Natural killer cell treated with Interleukin-12 subunit alpha and Interleukin-12 subunit beta and Interleukin-15 and Interleukin-18, amount 100 ng/mL, for 72 hours (primary cell): ENCODE measurements at places on chromosomes 6 and 20.
A peak's percentile ranks its signal among the peaks of the same experiment; 100 is the strongest.

DNA sequence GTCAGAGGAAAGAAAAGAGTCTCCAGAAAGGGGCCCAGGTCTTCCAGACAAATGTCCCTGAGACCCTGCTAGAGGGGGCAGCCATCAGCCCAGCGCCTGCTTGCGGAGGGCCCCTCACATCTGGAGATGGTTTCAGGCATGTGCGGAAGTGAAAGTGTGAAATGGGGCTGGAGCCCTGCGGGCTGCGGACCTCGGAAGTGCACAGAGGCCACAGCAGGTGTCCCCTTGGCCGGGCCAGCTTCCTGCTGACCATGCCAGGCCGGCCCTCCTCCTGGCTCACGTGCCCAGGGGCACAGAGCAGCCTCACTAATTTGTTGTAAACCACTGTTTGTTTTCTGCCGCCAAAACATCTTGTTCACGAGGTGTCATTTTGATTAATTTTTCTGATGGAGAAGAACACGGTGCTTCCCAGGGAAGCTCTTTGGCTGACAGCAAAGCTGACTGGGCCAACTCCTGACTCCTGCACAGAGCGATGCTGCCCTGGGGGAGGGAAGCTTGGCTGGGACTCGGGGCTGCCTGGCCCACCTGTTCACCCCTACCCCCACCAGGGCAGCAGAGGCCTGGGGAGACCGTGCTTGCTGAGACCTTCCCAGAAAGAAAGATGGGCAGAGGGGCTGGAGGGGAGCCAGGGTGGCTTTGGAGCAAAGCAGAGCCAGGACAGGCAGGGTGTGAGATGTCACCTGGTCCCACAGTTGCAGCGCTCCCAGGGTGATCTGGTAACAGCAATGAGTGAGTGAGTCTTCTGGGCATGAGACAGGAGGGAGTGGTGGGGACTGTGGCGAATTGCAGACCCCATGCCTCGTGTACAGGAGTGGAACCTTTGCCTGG, 54.2 kb downstream of the BCAS4 start:
- DNase-seq, result no peak

- no peak for DNase-seq
Observed at GRCh38 chr20:32808438-32808837, 11.3 kb upstream of the MAPRE1 start.

DNA sequence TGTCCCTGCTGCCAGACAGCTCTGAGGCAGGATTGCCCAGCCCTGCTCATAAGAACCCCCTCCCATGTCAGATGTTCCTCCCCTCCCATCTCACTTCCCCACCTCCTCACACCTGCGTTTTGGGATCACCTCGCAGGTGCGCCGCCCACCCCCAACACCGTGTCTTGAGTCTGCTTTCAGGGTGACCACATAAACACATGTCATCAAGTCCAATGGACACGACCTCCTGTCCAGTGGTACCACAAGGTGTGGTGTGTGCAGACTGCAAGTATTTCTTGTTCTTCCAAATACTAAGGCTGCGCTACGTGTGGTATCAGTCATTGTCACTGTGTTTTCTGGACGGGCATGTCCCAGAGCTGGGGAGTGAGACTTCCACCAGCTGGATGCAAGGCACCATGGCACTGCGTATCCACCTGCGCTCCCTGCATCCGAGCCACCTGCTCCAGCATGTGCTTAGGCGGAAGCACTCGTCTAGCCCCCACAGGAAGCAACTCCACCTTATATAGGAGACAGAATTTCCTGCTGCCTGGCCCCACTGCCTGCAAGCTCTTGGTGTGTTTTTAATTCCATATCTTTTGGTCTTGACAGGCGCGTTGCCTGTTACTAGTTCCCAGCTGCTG, 119.7 kb upstream of the NXT1 start:
- no peak for DNase-seq

GRCh38 chr6:42314571-42315258, 97.1 kb upstream of the MRPS10 start:
- DNase-seq, result no peak

GRCh38 chr6:113102761-113103160, 754.4 kb upstream of the MARCKS start:
- DNase-seq, result no peak

DNA sequence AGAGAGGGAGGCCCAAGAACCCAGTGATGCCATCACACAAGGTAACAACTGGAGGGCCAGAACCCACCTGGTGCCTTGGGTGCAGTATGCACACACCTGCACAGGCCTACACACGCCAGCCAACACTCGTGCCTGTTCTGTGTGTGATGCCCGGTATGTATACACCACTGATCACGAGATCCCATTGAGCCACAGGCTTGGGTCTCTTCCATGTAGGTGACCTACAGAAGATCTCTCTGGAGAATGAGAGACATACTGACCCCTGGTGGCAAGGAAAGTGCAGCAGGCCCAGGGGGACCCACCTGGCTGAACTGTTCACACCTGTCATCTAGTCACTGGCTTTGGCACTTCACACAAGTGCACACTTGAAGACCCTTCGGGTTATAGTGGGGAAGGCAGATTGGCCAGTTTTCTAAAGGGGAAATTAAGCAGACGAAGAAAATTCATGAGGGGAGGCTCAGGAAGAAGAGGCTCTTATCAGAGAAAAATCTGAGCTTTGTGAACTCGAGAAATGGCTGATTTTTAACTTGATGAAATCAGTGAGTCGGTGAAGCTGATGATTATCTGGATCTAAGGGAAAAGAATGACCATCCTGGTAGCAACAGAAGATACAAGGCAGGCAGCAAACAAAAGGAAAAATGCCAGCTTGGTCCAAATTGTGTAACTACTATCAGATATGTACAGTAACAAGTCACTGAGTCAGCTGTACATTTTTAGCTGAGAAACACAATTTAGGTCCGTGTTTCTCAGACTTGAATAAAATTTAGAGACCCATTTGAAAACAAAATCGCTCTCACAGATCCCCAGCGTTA, 69.1 kb upstream of the PBOV1 start:
- no peak for DNase-seq

- no peak for DNase-seq
Observed at GRCh38 chr6:154615483-154616025, 105.1 kb upstream of the CNKSR3 start.

DNA sequence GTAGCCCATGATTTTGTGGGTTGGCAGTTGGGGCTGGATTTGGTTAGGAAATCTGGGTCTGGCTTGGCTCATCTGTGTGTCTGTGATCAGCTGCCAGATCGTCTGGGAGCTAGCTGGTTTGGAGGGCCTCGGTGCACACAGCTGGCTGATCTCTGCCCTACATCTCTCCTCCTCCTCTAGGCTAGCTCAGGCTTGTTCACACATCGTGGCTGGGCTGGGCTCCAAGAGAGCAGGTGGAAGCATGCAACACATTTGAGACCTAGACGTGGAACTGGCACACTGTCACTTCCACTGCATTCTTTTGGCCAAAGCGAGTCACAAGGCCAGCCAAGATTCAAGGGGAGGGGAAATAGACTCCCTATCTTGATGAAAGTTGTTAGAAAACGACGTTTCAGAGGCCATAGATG, 15.9 kb downstream of the NDUFAF5 start:
- no peak for DNase-seq

DNA sequence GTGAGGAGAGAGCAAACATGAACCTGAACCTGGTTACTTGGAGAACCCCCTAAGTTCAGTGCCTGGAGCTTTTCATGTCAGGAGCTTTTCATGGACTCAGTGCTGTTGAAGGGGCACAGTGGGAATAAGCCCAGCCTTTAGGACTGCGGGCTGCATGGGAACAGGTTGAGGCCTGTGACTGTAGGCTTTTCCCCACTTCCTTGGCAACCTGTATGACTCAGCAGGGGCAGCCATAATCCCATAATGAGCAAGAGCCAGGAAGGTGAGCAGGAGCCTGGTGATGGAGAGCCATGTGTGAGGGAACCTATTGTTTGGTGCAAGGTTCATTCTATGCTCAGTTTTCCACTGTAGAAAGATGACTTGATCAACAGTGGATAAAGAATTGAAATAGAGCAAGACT, 23.4 kb downstream of the MEP1A start:
- no peak for DNase-seq

DNA sequence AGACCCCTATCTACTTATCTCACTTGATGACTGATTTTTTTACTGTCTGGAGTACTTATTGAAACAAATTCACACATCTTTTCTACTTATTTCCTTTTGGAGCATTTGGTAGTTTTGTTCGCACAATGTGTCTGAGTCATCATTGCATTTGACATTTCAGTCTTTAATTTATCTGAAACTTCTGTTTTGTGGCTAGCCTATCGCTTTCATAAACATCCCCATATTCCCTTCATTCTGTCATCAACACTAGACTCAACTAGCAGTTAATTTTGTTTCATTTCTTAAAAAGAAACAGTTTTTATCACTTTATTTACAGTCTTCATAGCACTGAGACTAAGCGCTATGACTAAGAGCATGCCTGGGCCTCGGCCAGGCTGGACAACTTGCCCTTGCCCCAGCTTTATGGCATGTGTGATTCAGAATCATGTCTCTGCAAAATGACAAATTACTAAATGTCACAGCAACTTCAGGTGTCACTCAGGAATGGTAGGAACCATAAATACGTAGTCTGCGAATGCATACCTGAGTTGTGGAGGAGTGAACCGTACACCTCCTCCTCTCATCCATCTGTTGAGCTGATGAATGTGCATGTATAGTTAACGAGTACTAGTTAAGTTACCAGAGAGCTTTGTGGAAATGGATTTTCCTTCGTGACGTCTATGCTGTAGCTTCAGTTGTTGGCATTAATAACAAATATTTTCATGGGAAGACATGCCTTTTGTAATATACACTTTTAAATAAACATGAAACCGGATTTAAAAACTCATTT, 16.2 kb downstream of the L3MBTL3 start:
- DNase-seq, result no peak

GRCh38 chr6:137487869-137488149, 6.4 kb downstream of the OLIG3 start:
- DNase-seq, result no peak

DNA sequence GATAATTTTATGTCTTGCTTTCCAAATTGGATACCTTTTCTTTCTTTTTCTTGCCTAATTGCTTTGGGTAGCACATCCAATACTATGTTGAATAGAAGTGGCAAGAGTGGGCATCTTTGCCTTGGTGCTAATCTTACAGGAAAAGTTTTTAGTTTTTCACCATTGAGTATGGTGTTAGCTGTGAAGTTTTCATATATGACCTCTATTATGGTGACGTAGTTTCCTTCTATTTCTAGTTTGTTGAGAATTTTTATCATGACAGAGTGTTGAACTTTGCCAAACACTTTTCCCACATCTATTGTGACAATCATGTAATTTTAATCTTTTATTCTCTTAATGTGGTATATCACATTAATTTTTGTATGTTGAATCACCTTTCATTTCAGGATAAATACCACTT, 216.1 kb downstream of the LRFN2 start:
- no peak for DNase-seq

GRCh38 chr20:1300083-1300840, 28.7 kb downstream of the SDCBP2 start:
- peak; percentile 50 for DNase-seq

- no peak for DNase-seq
Observed at GRCh38 chr20:52419205-52419604, 227.6 kb upstream of the ZFP64 start.

GRCh38 chr20:13402171-13402760, 181.2 kb downstream of the ISM1 start:
- DNase-seq, result no peak

DNA sequence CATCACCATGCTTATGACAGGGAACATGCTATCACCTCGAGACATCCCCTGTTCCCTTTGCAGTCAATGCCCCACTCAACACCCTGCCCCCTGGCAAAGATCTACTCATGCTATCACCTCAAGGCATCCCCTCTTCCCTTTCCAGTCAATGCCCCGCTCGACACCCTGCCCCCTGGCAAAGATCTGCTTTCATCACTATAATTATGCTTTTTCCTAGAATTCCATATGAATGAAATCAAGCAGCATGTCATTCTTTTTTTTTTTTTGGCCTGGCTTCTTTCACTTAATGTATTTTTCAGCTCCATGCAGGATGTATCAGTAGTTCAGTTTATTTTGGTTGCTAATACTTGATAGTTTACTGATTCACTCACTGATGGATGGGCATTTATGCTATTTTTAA, 554.9 kb downstream of the CDH26 start:
- DNase-seq, result no peak

GRCh38 chr6:52994839-52995088, 320 bp downstream of the GSTA4 start:
- DNase-seq, result no peak

DNA sequence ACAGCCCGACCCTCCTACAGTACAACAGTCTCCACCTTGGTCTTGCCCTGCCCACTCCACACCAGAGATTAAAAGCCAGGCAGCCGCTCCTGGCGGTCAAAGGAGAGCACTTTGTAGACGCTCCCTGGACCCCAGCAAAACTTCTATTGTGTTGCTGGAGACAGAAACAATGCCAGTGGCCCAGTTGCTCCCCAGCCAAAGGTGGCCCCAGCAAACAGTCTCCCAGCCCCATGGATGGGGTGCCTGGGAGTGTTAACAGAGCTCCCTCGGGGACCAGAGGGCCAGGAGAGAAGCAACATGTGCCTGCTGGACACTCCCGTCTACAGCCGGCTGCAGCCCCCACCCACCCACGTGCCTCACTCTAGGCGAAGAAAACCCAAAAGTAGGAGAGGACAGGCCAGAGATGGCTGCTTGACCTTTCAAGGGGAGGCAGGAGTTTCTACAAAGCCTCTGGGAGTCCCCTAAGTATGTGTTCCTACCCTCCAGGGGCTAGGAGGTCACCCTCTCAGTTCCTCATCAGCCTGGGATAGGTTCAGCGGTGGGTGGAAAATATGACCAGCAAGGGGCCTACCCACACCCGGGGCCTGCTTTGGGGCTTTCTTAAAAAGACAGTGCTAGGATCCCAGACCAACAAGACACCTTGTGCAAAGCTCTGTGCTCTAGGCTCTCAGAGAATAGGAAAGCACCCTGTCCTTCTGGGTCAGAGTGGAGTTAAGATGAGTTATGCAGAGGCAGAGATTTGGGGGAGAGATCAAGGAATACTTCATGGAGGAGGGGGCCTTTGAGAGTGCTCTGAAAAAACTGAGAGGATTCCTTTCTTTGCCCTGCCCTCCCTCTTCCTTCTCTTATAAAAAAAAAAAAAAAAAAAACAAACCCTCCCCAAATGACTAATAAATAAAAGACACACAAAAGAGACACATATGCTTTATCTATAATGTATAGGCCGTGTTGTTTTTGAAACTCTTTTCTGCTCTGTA, 19.0 kb upstream of the PREX1 start:
- no peak for DNase-seq

DNA sequence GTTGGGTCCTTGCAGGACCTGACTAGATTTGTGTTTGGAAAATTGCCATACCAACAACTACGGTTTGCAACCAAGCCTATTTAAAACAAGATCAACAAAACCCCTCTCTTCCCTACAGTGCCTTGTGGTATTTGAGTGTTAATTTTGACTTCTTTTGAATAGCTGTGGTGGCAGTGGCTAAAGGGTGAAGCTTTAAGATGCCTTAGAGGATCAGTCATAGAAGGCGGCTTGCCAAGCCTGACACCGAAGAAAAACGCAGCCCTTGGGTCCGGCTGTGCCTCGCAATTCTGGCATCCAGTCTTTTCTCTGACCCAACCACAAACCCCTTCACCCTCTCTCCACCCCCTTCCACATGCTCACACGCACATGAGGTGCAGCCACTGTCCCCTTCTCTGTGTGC, 32.6 kb downstream of the BMP6 start:
- DNase-seq, result no peak
